ENCODE measurements at places on chromosomes 11 and 22.

- no peak for DNase-seq
Measured at GRCh38 chr11:62458212-62459002, 39.6 kb downstream of the SCGB1A1 start.

- DNase-seq = no peak
Measured at GRCh38 chr11:14140991-14141390, 178.5 kb downstream of the SPON1 start.

DNA sequence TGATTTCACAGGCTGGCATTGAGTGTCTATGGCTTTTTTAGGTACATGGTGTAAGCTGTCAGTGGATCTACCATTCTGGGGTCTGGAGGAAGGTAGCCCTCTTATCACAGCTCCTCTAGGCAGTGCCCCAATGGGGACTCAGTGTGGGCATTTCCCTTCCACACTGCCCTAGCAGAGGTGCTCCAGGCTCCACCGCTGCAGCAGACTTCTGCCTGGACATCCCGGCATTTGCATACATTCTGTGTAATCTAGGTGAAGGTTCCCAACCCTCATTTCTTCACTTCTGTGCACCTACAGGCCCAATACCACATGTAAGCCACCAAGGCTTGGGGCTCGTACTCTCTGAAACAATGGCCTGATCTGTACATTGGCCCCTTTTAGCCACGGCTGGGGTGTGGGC is 78.3 kb downstream of the RNF169 start:
- DNase-seq = peak; percentile 14

GRCh38 chr11:35478471-35479091 is 46.8 kb downstream of the PAMR1 start:
- DNase-seq = no peak

GRCh38 chr11:13963169-13963948 is 836 bp downstream of the SPON1 start:
- DNase-seq = no peak

GRCh38 chr11:120170741-120171261 is 32.9 kb upstream of the TRIM29 start:
- no peak for DNase-seq

DNA sequence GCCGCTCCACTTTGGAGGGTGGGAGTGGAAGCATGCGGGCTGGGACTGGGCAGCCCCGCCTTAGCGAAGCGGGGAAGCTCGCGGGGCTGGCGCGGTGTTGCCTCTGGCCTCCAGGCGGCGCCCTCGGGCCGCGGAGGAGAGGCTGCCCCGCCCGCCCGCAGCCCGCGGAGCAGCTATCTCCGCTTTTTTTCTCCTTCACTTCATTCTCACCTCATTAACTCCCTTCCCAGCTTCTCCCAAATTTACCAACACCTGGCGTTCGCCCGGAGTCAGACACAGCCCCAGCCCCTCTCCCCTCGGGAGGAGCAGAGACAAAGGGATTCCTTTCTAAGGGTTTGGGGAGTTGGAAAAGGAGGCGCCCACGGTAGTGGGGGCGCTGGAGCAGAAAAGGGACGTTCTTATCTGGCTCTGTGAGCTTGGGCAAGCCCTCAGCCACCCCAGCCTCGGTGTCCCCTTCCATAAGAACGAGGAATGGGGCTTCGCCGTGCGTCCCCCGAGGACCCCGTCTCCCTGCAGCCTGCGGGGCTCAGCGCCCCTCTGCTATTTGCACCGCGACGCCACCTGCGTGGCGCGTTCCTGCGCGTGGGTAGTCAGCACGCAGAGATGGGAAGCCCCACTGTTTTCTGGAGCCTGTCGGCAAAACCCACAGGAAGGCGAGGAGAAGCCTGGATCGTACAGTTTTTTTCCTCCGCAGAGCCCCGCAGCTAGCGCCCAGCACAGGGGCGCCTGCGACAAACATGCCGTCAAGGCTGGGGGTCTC is 1.5 kb upstream of the WNT11 start:
- peak; percentile 87 for DNase-seq

GRCh38 chr11:118047749-118048148 is 29.1 kb upstream of the TMPRSS4 start:
- DNase-seq = no peak

- DNase-seq = no peak
Measured at GRCh38 chr11:134040386-134041302, 28.2 kb upstream of the JAM3 start.

DNA sequence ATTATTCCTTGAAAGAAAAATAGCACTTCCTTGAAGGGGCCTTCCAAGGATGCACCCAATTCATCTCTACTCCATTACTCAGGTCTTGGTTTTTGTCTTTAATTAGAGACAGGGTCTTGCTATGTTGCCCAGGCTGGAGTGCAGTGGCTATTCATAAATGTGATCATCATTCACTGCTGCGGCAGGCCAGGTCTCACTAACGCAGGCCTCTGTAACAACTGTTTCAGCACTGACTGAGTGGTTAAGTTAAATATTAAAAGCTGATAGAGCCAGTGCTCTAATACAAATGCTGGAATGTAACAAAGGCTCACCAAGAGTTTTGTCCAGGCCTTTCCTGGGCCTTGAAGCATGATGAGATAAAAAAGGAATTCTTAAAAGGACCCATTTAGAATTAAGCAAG is 61.4 kb upstream of the GNAZ start:
- no peak for DNase-seq

GRCh38 chr11:128351168-128351567 is 236.2 kb downstream of the ETS1 start:
- DNase-seq = no peak

DNA sequence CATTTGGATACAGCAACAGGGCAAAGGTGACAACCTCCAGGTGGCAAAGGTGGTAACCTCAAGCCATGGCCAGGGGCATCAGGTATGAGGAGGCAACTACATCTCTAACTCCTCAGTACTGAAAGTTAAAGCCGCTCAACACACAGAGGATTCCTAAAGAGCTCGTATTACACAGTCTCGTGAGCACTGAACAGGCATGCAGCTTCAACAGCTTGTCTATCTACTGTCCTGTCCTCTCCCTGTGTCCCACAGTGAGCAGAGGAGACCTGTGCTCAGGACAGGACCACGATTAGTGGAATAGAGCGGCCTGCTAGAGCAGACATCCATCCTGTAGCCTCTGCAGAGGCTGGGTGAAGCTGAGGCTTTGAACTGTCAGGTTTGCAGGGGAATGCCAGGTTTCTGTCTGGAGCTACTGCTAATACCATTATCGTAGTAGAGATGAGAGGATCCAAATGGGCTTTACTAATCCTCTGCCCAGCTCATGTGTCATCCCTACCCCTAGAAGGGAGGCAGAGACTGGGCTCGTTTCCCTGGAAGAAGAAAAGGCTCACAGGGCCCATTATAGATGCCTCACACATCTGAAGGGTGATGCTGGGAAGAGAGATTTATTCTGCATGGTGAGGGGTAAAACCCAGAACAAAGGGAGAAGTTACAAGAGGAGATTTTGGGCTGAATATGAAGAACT is 415.2 kb downstream of the LARGE1 start:
- DNase-seq = no peak

- DNase-seq = no peak
Measured at GRCh38 chr11:106076171-106076918, 802 bp downstream of the KBTBD3 start.

DNA sequence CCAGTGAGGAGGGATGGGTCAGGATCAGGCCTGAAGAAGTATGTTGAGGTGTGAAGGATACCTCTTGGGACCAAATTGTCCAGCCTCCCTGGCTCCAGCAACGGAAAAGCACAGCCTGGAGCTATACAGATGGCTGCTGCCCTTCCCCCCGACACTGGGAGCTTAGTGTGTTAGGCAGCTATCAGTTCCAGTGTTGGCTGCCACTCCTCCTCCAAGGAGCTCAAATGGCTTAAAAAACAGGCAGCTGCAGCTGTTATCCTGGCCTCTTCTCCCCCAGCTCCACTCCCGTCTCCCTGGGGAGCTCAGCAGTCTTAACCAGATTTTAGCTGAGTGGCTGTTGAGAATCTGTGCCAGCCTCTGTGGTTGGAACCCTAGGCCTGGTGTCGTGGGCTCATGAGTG is 225.0 kb downstream of the JRKL start:
- no peak for DNase-seq

- DNase-seq = no peak
Measured at GRCh38 chr11:34631737-34632104, 10.8 kb downstream of the EHF start.

- DNase-seq = no peak
Measured at GRCh38 chr22:45865561-45866125, 111.3 kb downstream of the WNT7B start.

- DNase-seq = no peak
Measured at GRCh38 chr11:59463190-59463641, 6.5 kb downstream of the OR4D6 start.

DNA sequence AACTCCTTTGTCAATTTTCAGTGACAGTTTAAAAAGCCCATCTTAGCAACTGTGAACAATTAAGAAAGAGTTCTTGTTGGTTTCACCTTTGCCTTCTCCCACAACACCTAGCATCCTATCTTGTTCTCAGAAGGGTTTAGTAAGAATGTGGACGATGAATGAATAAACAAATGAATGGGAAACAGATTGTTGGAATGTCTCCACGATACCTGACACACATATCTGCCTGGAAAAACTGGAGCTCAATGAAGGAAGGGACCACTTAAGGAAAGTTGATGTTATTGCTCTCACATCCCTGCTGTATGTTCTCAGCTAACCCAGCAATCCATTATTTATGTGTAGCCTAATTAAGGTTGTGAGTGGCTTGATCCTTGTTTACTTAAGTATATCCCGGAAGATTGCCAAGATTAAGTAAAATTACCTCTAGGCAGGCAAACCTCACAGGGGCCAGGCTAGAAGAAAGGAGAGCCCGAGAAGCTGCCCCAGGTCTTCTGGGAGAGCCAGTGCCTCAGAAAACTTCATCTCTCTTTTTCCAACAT is 286.4 kb downstream of the NXPE2 start:
- DNase-seq = no peak

- peak; percentile 6 for DNase-seq
Measured at GRCh38 chr11:116461789-116462188, 311.0 kb downstream of the BUD13 start.

- no peak for DNase-seq
Measured at GRCh38 chr11:80586464-80586863, 1145.6 kb upstream of the TENM4 start.

GRCh38 chr11:114076921-114077331 is 17.4 kb downstream of the ZBTB16 start:
- DNase-seq = no peak

GRCh38 chr22:23199159-23199558 is 18.9 kb downstream of the BCR start:
- DNase-seq = no peak

DNA sequence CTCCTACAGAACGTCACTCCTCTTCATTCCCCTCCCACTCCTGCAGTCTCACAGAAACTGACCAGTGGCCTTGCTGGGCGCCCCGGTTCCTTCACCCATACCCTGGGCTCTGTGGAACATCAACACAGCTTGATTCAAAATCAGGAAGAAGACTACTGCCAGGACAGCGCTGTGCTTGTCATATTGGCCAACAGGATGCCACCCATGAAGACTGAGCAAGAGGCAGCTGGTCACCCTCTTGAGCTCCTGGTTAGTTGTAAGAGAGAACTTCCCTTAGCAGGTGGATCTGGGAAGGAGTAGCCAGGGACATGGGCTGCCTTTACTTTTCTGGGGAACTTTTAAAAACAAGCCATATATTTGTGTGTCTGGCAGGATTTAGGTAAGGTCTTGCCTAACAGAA is 110.4 kb upstream of the TIMP3 start:
- no peak for DNase-seq

DNA sequence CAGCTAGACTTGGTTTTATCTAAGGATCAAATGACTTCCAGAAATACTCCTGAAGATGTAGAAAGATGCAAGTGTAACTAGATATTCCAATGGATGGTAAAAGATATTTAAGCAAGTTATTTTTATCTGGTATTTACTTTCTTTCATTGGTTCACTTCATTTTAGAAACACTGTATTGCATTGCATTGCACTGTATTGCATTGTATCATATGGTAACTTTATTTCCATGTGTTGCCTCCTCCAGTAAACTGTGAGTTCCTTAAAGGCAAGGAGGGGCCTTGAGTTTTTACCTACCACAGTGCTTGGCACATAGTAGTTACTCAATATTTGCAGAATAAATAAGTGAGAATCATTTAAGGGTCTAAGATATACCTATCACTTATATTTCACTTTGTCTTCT is 31.8 kb upstream of the FLI1 start:
- DNase-seq = no peak

GRCh38 chr11:123628936-123629683 is 25.3 kb downstream of the SCN3B start:
- DNase-seq = peak; percentile 11

DNA sequence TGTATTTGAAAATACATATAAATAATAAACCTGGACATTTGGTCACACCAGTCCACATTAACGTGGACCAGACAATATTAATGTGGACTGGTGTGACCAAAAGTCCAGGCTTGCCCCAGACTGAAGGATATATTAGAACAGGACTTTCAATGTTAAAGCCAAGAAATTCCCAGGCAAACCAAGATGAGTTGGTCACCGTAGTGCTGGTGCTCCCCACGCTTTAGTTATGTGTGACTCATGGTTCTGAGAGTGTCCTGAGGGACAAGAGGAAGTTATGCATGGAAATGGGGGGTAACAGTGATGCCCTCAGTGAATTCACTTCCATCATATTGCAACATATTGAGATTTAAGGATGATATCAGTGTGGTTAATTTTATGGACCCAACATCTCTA is 31.4 kb downstream of the POU2AF1 start:
- peak; percentile 32 for DNase-seq

GRCh38 chr11:88695689-88696414 is 358.3 kb upstream of the CTSC start:
- DNase-seq = no peak

DNA sequence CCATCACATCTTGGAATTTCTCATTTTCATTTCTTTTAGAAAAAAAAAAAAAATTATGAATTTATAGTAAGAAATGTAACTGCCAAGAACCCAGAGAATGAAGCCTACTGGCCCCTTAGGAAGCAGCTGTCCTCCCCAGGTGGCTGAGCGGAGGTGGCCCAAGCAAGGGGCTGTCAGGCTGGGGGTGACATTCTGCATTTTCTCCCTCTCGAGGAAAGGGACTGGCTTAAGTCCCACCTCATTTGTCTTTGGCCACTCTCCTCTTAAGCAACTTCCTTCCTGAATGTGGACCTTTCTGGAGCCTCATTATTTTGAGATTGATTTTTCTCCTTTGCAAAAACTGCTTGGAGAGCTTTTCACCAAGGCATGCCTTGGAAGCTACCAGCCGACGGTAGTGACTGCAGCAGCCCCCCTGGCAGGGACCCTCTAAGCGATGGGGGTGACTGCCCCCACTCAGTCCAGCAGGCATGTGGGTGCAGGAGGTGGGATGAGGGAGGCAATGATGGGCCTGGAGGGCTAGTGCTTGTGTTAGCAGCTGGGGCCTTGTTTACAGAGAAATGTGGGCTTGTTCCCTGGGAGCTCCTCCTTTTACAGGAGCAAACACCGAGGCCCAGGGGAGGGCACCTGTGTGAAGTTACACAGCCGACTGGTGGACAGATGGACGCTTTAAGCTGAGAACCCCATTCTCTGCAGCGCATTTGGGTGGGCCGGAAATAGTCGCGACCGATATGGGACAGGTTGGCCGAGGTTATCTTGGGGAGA is 111.7 kb downstream of the MORC2 start:
- peak; percentile 18 for DNase-seq
